NCI-H460 (cell line): ENCODE measurements at places on chromosomes 6 and 20. TPM values are rescaled to one million over a fixed set of nuclear protein-coding genes. Genes with fewer than 3 reads are reported as not detected.

- peak; percentile 75 for DNase-seq
Observed at GRCh38 chr6:4776131-4776492, at the start of gene CDYL. Gene CDYL, plus strand, starts transcription at chr6:4776404. Its CDS starts 380 bp downstream, at chr6:4776784.

The RIPPLY2 gene
- not detected in 2 replicates for total RNA-seq

DNA sequence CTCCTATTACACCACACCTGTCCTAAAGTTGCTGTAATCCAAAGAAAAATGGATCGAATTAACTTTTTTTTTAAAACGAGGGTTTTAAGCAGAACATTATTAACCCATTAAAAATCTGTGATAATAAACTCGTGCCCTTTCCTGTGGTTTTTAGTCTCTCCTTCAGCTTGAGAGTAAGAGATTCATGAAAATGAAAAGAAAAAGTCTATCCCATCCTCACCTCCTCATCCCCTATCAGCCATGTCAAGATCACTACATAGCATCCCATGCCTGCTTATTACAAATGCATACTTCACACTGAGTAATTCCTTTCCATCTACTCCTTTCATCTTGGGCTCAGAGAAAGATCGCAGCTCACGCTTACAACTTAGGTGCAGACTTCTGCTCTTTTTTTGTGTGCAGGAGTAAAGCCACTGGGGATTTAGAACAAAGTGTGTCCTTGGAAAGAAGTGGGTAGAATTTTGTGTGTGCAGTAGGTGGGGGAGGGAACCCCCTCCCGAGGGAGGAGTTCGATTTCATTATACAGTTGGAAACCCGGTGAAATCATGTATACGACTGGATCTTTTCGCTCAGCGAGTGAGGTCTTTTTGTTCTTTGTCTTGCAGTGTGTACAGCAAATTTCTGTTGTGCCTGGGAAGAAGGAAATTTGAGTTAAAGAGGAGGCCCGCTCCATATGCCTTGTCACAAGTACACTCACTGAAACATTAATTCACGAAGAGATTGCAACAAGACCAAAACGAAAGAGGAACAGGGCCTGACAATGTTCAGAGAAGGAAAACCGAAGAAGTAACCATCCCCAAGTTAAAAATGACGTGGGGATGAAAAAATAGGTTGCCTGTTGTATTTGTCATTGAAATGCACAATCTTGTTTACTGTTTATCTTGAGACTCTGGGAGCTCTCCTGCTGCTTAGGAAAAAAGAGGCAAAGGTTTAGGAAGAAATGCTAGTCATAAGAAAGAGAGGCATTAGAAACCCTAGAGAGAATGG is 146.5 kb upstream of the ZNF217 start:
- no peak for DNase-seq

DNA sequence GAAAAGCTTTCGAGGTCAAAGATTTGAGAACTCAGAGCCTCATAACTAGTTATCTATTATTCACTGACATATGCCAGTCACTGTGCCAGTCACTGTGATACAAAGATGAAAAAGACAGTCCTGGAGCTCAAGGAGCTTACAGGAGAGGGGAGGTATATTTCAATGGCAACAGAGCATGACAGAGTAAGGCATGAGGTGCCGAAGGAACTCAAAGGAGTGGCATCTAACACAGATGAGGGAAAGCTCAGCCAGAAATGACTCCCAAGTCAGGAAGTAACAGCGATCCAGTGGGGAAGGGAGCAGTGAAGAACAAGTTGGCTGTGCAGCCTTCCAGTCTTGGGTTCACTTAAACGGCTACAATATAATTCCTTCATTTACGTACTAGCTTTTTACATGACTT is 46.6 kb downstream of the DTNBP1 start:
- no peak for DNase-seq

DNA sequence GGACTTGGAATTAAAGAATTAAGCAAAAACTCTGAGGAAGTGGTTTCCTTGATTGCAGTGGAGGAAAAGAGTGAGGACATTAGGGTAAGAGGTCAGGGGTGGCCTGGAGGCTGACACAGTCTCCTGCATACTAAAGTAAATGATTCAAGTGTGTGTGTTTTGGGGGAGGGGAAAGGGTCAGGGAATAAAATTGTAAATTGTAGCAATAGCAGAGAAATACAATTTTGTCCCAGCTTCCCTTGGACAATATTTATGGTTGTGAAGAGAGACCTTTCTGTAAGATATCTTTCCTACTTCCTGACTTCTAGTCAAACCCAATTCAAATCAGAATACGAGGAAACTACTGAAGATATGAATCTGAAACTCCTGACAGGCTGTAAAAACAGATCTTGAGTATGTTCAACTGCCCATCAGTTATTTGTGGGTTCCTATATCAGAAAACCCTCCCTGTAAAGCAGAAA is 143.4 kb upstream of the HMGN3 start:
- DNase-seq = no peak

The SIRPG gene
- not detected in 2 replicates for total RNA-seq

The IRF4 gene
- total RNA-seq = 0.67 and 1.0 TPM in 2 replicates

GRCh38 chr20:19671374-19671773 is 86.7 kb upstream of the RIN2 start:
- no peak for DNase-seq

The CST7 gene
- not detected in 2 replicates for total RNA-seq

The OPRM1 gene
- total RNA-seq = not detected in 2 replicates

GRCh38 chr6:141675957-141676356 is 456.8 kb upstream of the GJE1 start:
- no peak for DNase-seq

- DNase-seq = no peak
Observed at GRCh38 chr6:15152700-15153099, 93.2 kb upstream of the JARID2 start.

The SLC16A10 gene
- total RNA-seq = 2.3 and 2.5 TPM in 2 replicates

GRCh38 chr20:62069741-62070216 is 4.1 kb upstream of the TAF4 start:
- no peak for DNase-seq

The CLVS2 gene
- total RNA-seq = not detected in 2 replicates

- no peak for DNase-seq
Observed at GRCh38 chr20:24979036-24979960, 13.3 kb downstream of the APMAP start.

DNA sequence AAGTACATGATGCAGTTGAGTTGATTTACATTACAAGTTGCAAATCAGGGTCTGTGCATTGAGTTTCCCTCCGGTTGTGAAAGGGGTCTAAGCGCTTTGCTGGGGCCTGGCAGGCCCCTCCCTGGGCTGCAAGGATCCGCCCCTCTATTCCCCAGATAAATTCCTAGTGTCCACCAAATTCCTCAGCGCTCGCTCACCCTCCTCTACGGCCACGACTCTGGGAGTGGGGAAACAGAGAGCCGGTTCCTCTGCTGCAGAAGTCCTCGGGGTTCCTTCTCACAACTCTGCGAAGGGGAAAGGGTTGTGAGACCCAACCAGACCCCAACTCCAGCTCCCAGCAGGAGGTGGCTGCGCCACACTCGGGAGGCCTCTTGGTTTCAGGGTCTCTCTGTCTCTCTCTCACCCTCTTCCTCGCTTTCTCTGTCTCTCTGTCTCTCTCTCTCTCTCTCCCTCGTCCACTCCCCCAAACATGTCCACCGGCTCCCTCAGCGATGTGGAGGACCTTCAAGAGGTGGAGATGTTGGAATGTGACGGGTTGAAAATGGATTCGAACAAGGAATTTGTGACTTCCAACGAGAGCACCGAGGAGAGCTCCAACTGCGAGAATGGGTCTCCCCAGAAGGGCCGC is at the start of gene TCF21:
TCF21 (plus strand) TSS at position 185 of the 628 bp plus-strand sequence; CDS start at position 470, 285 bp downstream.
- DNase-seq = no peak
